ENCODE measurements at places on chromosomes 7 and 10. TPM values are rescaled to one million over a fixed set of nuclear protein-coding genes. Genes with fewer than 3 reads are reported as not detected.

The ASB10 gene
- not detected for total RNA-seq

The SRRM3 gene
- total RNA-seq: 4.6 TPM

The AOAH gene
- total RNA-seq: not detected

The TBX20 gene
- not detected for total RNA-seq

The MRPS16 gene
- total RNA-seq: 77.3 TPM

The AGR3 gene
- total RNA-seq: not detected

The MSRB2 gene
- 33.5 TPM for total RNA-seq

The OGDHL gene
- 0.18 TPM for total RNA-seq

The AKR1C1 gene
- 11.7 TPM for total RNA-seq

The AGR2 gene
- not detected for total RNA-seq
